ENCODE measurements at places on chromosomes 2 and 18.

DNA sequence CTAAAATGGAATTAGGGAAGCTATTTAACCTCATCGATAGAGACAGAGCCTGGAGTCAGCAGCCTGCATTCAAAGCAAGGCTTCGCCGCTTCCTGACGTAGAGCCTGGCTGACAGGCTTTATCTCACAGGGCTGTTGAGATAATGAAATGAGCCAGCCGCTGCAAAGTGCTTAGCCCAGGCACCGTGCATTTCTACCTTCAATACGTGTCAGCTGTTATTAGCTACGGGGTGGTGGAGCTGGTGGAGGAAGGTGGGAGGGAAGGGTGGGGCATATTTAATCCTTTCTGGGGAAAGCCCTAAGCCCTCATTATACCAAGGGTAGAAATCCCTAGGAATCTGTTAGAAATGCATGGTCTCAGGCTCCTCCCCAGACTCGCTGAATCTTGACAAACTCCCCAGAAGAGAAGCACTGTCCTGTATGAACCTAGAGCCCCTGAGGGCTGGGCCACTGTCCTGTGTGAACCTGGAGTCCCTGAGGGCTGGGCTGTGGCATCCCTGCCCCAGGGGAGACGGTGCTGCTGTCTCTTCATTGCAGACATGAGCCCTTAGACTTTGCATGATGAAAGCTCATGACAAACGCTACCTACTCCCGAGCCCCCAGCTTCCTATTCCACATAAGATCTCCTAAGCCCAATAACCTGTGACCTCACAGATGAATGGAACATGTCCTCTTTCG is 72.4 kb downstream of the ALPK2 start:
- DNase-seq, result no peak

DNA sequence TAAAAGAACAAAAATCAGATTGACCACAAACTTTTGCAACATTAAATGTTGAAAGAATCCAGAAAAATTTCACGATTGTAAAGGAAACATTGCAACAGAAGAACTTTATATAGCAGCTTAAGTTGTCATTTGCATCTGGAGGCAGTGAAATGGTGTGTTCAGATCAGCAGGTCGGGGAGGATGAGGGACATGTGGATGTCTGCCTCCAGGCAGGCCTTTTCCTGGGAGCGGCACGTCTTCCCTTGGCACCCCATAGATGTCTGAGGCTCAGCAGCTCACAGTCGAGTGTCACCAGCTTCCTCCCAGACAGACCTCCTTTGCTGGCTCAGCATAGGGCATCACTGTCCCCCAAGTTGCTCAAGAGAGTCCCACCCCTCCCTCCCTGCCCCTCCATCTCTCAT is 44.3 kb upstream of the ASB1 start:
- DNase-seq, result no peak

DNA sequence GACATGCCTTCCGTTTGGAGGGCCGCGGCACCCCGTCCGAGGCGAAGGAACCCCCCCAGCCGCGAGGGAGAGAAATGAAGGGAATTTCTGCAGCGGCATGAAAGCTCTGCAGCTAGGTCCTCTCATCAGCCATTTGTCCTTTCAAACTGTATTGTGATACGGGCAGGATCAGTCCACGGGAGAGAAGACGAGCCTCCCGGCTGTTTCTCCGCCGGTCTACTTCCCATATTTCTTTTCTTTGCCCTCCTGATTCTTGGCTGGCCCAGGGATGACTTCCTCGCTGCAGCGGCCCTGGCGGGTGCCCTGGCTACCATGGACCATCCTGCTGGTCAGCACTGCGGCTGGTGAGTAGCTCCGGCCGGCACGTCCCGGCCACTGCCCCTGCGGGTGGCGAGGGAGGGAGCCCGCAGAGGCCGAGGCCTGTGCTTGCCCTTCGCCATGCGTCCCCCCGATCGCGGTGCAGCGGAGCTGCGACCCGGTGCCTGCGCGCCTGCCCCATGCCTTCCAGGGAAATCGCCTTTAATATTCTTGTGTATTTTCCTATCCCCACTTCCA is 1.2 kb downstream of the BMPR2 start:
- peak; percentile 90 for DNase-seq

GRCh38 chr2:223050900-223051504 is 988 bp upstream of the KCNE4 start:
- DNase-seq, result no peak

DNA sequence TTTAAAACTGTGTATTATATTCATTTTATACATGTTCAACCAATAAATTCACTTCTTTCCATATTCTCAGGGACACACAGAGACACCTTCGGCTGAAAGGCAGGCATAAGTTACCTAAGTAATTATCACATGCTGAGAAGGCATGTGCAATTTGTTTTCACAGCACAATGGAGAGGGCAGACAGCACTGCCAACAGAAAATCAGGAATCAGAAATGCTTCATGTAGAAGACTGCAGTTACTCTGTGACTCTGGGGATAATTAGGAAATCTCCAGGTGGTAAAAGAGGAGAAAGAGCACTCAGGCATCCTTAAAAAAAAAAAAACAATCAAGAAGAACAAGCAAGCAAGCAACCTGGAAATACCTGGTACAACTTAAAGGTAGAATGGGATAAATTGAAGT is 49.3 kb downstream of the DSEL start:
- no peak for DNase-seq

- no peak for DNase-seq
Measured at GRCh38 chr18:6629635-6630140, 99.8 kb upstream of the ARHGAP28 start.
